ENCODE measurements at places on chromosomes 16 and 17.

DNA sequence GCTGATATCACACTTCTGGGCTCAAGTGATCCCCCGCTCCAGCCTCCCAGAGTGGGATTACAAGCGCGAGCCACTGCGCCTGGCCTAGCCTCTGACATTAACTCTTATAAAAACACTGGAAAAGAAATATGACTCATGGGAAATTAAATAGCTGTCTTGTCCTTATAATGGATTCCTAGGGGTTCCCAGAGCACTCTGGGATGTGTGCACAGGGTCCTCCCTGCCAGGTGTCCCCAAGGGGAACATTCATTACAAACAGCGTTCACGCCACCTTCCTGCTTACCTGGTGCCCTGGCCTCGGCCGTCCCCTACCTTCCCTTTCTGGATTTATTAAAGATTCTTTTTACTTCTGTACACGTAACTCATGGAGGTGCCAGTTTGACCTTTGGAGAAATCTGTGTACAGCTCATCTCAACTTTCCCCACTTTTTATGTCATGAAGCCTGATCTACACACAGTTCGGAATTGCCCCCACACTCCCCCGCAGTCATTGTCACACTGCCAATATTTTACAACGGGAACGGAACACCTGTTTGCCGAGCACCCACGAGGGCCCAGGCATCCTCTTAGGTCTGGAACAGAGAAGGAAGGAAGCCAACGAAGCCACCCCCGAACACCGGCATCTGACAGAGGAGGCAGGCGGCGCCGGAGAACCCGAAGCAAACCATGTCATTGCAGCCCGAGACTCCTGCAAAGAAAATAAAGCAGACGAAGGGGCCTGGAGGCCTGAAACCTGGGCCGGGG is 39.7 kb upstream of the MEAK7 start:
- DNase-seq, result peak; percentile 21

GRCh38 chr17:78973792-78974520 is 5.8 kb downstream of the LGALS3BP start:
- DNase-seq, result no peak

DNA sequence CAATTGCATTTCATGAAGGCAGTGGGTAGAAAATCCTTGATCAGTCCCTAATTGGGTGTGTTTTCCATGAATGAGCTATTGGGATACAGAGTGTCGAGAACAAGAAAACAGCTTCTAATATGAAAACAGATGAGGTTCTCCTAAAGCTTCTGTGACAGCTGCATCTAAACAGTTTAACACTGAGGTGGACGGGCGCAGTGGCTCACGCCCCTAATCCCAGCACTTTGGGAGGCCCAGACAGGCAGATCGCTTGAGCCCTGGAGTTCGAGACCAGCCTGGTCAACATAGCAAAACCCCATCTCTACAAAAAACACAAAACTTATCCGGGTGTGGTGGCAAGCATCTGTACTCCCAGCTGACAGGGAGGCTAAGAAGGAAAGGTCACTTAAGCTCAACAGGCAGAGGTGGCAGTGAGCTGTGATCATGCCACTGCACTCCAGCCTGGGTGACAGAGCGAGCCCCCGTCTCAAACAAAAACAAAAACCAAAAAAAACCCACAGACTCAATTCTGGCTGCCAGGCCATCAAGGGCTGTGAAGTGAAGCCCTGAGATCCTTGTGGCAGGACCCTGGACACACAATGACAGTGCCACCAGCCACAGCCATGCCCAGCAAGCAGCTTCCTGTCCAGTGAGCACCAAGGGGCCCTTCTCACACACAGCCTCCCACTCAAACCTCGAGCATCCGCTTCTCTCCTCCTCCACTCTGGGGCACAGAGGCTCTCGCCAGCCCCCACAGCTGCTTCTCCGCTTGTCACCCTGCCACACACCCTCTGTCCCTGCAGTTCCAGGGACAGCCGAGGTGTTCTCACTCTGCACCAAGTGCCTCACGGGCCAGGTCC is 44.0 kb downstream of the ANKRD11 start:
- no peak for DNase-seq

DNA sequence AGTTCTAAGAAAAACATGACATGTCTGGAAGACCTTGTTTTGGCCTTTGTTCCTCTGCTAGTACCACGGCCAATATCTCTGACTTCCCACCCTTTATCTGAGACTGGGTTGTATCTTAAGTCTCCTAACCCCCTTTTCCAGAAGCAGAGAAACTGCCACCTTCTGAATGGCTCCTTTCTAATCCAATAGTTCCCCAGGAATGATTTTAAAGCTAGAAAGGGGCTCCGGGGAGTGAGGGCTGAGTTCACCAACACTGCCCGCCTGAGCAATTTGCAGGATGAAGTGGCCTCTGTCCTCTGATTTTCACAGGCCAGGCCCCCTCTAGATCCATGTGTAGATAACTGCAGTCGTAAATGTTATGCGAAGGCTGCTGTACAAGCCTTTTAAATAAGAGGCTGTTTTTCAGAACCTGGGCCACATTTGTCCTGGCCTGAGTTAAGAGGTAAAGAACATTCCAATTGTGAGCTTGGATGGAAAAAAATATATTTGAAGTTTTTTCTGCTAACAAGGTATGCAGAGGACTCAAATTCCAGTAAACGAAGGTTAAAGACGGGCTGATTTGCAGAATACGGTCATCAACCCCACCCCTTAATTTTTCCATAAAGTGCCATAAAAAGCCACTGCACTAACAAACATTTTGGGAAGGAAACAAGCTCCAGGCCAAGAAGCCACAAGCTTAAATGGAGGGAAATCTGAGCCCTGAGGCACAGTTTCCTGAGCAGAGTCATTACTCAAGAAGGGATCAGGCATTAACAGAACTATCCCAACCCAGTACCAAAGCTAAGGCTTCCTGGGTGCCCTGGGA is 117.0 kb upstream of the MAF start:
- no peak for DNase-seq

- DNase-seq, result no peak
These were observed 247.3 kb downstream of the GRIN2A start for GRCh38 chr16:9934723-9935508.
